Activated CD4-positive, alpha-beta T cell treated with anti-CD3 and anti-CD28 coated beads for 4 hours (primary cell): ENCODE measurements at places on chromosomes 4 and X.

GRCh38 chrX:9745417-9746115 is 20.1 kb downstream of the GPR143 start:
- no peak for DNase-seq

DNA sequence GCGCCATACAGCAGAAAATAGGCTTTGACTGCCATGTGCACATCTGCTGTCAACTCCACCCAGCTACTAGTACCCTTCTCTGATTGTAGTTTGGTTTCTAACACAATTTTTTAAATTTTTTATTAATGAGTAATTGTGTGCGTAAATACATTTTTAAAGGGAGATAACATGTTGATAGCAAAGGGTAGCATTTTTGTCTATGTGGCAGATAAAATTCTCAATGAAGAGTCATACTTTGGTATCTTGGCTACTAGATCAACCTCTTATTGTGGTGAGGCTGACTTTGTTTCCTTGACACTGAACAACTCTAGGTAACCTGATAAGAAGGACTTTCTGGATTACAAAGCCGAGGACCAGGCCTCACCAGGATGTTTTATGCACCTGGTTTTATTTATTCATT is 9.5 kb downstream of the ADH4 start:
- no peak for DNase-seq

DNA sequence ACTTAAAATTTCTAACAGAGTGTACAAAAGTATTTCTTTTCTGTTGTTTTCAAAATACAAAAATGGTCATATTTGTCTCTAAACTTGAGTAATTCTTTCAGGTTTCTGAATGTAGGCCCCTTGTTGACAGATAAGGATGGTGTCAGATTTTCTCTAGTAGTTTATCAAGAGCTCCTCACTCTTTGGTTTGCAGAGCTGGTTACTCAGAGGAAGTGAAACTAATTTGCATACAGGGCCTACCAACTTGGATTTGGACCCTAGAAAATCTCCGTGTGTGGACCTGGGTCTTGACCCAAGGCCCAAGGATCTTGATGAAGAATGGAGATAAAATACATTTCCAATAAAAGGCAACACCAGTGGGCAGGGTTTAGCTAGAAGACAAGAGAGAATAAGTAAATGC is 433 bp upstream of the ADH6 start:
- DNase-seq = no peak

DNA sequence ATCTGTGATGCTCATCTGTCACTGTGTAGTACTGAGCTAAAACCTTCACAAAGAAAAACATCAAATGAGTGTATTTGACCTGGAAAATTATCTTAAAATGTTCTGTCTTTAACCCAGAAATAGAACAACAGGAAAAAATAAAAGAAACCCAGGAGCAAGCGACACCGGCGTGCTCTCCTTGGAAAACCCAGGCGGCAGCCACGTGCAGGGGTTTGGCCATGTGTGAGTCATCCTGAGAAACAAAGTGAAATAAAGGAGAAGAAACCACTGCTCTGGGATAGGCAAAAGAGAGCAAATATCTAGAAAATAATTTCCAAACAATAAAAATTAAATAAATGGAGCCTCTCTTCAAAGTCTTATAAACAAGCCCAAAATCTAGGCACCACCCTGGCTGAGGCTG is 20.0 kb upstream of the TMEM128 start:
- no peak for DNase-seq

DNA sequence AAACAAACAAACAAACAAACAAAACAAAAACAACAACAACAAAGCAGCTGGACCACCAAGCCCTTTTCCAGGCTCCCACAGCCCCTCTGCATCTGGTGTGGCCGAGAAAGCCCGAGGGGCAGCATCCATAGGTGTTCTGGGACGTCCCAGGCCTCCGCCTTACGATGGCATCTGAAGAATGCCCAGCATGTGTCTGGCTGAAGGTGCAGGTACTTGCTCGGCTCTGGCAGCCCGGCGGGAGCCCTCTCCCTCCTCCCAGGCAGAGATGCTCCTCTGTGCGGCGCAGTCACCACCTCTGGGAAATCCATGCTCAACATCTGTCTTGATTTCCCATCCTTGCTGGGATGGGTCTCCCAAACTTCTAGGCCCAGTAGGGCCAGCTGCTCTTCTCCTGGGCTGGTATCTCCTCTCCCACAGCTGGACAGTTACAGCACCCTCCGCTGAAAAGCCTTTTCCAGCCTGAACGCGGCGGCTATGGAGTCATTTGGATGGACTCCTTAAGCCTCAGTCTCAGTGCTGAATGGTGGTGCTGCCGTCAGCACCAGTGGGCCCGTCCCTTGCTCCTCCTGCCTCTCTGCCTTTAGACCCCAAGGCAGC is 4.3 kb downstream of the PSAPL1 start:
- no peak for DNase-seq

DNA sequence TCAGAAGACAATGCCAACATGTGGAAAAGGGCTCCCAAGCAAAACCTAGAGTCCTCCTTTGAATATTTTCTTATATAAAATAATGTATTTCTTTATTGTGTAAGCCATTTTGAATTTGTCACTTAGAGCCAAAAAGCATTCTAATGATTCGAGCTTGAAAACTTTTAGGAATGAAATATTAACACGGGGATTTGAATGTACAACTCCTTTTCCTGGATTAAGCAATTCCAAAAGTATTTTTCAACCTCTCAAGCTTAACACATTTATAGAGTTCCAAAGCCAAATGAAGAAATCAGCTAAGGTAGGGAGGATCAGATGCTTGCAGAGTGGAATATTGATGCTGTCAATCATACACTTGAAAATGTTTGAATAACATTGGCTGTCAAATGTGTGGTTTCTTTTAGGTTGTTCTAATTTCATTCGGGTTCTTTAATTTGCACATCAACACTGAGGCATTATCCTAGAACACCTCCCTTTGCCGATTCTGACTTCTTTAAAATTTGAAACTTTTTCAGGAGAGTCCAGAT is 67.2 kb upstream of the ETNPPL start:
- DNase-seq = no peak

GRCh38 chr4:95606739-95607138 is 58.0 kb upstream of the UNC5C start:
- no peak for DNase-seq

- no peak for DNase-seq
Measured at GRCh38 chr4:145720656-145721055, 40.7 kb downstream of the C4orf51 start.

GRCh38 chr4:189845145-189845846 is 95.4 kb upstream of the FRG1 start:
- DNase-seq = no peak

DNA sequence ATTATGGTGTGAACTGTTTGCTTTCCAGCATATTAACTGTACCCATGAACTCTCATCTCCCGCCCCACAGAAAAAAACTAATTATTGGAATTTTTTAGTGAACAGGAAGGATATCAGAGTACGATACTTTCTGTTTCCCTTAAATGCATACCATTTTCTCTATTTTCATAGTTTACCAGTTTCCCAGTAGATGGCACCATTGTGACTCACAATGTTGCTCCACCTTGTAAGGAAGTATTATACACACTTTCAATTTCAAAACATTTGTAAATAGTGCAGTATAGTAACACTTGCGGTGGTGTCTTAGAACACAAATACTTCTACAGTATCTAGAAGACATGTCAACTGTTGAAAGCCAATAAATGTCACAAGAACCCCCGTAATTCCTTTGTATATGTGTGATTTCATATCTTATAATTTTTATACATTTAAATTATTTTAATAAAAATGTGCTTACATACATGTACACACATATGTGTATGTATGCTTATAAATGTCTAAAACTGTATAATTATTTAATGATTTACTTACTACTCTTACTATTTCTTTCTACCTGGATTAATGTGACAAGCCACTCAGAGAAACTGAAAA is 167.3 kb downstream of the SLIT2 start:
- DNase-seq = no peak

- DNase-seq = no peak
Measured at GRCh38 chr4:14888790-14889572, 113.3 kb upstream of the CPEB2 start.

DNA sequence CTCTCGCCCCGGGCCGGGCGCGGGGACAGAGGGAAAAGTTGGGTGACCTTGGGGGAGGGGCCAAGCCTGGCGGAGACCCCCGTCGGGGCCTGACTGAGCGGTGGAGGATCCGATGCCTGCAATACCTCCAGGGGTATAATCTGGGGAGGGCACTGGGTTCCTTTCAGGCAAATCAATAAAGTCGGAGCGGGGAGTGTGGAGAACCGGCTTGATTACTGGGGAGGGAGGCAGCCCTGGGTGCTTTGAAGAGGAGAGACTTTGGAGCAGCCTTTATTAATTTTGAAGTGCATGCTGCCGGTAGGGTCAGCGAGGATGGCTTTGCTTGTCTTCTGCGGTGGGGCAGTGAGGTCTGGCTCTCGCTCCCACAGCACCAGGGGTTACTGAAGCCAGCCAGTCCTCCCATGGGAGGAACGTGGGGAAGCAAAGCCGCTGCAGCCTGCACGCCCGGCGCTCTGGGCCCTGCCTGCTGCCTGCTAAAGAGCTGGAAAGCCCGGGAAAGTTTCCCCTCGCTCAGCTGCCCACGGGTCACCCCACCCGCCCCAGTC is 403 bp upstream of the LGI2 start:
- DNase-seq = no peak

- no peak for DNase-seq
Measured at GRCh38 chr4:20430259-20430941, 178.7 kb downstream of the SLIT2 start.

GRCh38 chrX:37060999-37061398 is 52.8 kb downstream of the FAM47C start:
- DNase-seq = no peak

DNA sequence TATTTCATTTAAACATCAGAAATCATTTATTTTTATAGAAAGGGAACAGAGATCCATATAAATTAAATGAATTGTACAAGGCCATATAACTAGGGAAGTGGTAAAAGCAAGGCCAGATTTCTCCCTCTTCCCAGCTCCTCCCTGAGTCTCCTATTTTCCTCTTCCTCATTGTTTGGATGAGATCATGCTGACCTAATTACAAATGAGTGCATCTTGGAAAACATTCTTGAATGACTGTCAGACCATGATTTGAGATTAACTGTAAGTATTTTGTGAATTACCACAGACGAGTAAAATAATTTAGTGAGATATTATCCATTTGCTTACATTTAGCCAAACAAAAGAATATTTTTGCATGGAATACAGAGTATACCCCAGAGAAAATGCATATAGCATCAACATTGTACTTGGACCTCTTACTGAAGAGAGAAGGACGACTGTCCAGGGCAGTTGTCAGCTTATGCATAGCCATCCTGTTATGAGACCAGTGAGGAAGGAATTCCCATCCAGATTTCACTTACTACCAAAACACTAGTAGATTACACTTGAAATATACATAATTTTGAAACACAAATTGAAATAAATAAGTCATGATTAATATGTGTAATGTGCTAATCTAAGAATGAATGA is 47.3 kb downstream of the SLAIN2 start:
- no peak for DNase-seq

DNA sequence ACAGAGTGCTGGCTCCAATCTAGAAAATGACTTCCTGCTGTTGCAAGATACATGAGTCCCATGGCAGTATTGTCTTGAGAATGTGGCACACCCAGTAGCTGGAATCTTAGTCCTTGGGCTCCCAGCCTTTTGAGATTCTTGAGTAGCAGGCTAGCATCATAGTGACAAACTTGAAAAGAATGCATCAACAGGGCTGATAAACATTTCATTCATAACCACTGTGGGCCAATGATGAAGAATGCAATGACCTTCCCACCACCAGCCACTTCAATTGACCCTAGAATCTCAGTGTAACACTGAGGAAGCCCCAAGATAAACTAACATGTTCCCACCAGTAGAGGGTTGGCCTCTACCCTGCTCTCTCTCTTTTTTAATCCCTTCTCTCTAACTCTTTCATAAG is 329.3 kb downstream of the GBA3 start:
- DNase-seq = no peak

DNA sequence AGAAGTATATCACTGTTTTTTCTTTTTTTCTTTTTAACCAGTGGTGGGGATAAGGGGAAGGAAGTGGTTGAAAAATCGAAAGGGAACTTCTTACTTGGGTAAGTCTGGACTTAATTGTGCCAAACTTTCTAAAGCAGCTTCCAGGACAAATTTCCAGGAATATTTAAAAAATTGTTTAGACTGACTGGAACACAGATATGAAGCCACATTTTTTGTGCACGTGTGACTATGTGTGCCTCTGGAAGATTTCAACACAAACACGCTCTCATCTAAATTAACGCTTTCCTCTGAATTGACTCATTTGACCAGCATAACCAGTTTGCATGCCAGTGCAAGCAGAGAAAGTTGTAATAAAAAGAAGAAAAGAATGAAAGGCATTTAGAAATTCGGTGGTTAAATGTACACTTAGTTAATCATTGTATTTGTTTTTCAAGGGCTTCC is 18.8 kb upstream of the YTHDC1 start:
- no peak for DNase-seq

- DNase-seq = no peak
Measured at GRCh38 chr4:34157547-34157946, 2086.8 kb downstream of the ARAP2 start.

GRCh38 chr4:174983128-174983750 is 65.1 kb downstream of the ADAM29 start:
- DNase-seq = no peak

DNA sequence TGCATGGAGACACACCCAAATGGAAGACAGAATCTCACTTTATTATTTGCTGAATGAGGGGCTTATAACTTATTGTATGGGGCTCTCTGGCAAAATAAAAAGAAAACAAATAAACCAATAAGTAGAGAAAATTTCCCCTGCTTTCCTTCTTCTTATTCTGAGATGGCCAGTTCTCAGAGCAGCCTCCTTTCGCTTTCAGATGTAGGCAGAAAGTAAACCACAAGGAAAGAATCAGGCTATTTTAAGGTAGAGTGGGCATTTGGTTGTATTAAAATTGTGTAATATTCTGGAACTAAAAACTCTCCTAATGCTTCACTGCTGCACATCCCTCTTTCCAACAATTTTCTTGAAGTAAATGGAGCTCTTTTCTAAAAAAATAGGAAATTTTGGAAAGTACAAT is 241.8 kb downstream of the GALNTL6 start:
- DNase-seq = no peak

DNA sequence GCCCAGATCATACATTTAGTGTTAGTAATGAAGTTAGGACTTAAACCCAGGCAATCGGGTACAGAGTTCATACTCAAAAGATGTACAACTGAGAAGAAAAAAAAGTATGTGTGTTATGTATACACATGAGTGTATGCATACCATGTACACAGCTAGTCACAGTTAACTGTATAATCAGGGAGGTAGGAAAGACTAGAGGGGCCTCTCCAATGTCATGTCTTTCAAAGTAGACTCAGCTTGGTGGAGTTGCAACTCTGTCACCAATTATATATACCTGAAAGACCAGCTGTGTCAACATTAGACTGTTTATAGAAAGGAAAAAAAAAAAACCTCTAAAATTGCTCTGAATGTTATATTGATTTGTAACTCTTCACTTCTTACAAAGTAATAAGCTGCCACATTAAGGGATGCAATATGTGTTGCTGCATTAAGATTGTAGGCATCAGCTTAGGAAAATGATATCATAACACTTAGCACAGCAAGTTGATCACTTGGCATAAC is 167.5 kb downstream of the DCTD start:
- no peak for DNase-seq

- no peak for DNase-seq
Measured at GRCh38 chr4:109441862-109442458, 8.3 kb downstream of the SEC24B start.
